Cardiac fibroblast (primary cell): ENCODE measurements at places on chromosomes 5 and 9.

- DNase-seq = peak; percentile 8
These were observed 218.0 kb upstream of the C9orf72 start for GRCh38 chr9:27791311-27791710.

- DNase-seq = peak; percentile 2
These were observed 319.8 kb downstream of the HCN1 start for GRCh38 chr5:45376417-45376816.

DNA sequence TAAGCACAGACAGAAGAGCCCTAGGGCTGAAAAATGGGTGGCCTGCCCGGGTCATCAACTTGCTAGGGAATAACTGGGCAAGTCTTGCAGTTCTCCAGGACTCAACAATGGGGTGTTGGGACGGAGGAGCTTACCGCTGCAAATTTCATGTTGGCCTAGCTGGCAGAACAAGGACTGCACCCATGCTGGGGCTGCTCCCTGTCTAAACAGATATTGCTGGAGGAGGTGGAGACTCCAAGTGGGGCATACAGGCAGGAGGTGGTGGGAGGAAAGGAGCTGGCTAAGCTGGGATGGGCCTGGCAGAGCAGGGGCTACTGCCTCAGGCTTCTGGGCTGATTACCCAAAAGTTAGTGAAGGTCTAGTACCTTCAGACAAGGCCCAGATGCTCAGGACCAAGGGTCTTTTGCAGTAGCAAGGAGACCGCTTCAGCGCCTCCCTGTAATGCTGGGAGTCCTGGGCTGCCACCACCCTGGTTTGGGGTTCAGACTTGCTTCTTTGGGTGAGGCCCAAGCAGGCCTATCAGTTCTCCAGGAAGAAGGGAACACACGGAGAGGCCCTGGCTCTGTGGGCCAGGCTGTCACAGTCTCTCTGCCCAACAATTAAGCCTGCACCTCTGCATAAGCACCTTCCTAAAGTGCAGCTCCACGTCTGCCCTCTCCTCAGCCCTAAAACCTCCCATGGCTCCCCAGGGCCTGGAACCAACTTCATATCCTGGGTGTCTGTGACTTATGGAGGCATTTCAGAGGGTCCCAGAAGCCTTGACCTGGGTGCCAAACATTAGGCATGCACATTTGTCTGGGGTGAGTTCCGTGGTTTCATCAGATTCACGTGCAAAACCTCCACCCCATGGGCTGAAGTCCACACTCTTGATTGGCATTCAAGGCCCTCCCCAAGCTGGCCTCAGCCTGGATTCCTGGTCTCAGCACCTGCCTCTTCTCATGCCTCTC is 24.2 kb upstream of the KIF12 start:
- DNase-seq = no peak

DNA sequence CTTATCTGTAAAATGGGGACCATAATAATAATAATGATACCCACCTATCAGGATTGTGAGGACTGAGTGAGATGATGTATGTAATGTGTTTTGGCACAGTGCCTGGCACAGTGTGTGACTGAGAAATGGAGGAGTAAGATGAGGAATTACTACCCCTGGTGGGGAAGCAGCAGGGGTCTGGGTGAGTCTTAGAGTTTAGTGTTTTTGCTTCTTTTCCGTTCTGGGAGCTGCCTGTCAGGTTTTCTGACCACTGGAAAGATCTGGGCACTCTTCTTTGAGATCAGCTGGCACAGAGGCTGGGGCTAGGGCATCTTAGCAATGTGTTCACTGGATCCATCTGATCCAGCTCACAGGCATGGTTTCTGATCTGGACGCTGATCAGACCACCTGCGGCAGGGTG is 8.5 kb downstream of the LCP2 start:
- no peak for DNase-seq

GRCh38 chr5:173648308-173648866 is 31.9 kb upstream of the BOD1 start:
- no peak for DNase-seq

DNA sequence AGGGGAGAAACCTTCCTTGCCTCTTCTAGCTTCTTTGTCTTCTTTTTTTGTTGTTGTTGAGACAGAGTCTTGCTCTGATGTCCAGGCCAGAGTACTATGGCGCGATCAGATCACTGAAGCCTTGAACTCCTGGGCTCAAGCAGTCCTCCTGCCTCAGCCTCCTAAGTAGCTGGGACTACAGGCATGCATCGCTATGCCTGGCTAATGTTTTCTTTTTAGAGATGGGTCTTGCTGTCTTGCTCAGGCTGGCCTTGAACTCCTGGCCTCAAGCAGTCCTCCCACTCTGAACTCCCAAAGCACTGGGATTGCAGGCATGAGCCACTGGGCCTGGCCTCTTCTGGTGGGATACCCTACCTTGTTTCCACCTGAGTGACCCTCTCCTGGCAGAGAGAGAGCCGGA is 3.4 kb upstream of the PAXX start:
- DNase-seq = no peak

GRCh38 chr5:138445547-138446271 is 6.9 kb downstream of the REEP2 start:
- DNase-seq = no peak

- DNase-seq = peak; percentile 82
These were observed 113.4 kb downstream of the SYK start for GRCh38 chr9:90914868-90915483.

GRCh38 chr9:121813519-121814210 is 162.2 kb downstream of the DAB2IP start:
- DNase-seq = no peak

GRCh38 chr9:133803028-133803585 is 65.0 kb upstream of the SARDH start:
- DNase-seq = no peak

DNA sequence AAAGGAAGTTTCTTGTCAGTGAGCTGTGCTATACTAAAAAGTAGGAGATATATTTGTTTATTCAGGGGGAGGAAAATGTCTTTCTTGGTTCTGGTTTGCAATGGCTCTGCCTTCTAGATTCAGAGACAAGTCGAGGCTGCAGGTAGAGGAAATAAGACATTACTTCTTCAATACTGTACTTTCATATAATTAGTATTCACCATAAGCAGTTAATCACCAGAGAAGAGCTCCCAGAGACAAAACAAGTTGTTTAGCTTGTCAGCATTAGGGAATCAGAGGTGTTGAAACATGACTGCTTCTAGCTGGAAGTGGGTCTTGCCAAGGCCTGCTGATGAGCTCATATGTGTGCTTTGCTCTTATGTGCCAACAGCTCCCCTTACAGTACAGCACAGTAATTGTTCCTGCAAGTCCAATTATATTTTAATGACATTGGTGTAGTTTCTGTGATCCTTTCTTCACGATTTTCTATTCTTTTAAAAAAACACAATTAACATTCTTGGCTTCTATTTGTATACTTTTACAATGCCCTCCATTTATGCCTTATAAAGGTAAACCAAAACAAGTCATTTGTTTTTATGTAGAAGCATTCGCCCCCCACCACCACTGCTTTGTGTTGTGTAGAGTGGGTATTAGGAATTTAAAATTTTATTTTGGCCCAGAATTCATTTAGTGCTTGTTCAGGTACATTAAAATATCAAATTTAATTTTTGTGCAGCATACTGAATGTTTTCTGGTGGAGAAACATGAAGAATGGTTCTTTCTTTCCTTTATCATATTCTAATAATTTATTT is 112.2 kb downstream of the RPS23 start:
- peak; percentile 97 for DNase-seq

DNA sequence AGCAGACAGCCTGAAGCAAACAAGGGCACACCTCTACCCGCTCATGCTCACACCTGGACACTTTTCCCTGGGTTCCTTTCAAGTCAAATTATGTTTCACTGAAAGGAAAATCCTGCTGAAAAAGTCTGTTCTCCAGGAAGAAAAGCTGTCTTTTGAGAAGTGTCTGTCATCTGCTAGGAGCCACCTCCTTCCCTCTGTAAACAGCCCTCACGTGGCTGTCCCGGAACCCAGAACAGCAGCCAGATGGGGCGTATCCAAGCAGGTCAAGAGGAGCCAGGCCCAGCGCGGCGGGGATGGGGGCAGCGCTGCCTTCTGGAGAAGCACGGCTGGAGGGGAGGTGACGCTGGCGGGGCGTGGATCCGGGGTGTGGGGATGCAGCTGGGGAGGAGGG is at the start of gene PNPLA7:
PNPLA7 (minus strand) TSS at position 172 of the 391 bp plus-strand sequence. CDS start 205 bp downstream, outside the sequence.
- DNase-seq = peak; percentile 57

DNA sequence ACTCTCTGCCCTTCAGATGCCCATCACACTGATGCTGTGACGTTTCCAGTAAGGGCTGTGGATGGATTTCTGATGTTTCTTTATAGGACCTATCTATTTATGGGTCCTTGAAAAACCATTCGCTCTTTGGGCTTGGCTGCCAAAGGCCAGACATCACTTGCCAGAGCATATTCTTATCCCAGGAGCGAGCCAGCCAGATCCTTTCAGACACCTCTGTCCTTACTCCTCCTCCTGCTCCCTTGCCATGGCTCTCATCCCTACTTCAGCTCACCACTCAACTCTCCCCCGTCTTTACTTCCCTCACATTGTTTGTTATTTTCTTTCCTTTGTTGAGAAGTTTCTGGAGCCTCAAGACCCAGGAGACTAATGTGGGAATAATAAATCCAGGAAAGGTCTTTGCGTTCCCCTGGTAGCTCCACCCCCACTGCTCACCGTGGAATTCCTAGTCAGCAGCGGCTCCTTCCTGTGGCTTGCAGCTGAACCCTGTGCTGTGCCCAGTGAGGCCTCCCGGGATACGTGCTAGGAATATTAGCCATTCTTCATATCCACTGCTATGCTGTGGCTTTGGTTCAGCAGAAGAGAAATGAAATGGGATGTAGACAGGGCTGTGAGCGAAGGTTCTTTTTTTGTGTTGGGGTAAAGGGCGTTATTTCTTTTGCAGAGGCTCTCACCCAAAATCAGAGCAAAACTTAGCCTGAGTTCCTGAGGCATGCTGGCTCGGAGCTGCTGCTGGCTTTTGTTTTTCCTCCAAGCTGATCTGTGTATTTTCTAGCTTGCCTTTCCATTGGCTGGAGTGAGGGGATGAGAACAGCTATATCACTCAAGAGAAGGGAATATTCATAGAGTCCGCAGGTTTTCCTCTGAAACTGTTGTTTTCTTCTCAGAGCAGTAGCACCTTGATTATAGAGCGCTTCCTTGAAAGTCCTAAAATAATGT is 171.1 kb downstream of the SAXO1 start:
- peak; percentile 56 for DNase-seq

GRCh38 chr9:6904371-6904770 is 146.6 kb downstream of the KDM4C start:
- no peak for DNase-seq

GRCh38 chr5:1011226-1011631 is 2.6 kb downstream of the NKD2 start:
- no peak for DNase-seq

- DNase-seq = peak; percentile 70
These were observed 61.7 kb downstream of the HSPA4 start for GRCh38 chr5:133113331-133114061.

DNA sequence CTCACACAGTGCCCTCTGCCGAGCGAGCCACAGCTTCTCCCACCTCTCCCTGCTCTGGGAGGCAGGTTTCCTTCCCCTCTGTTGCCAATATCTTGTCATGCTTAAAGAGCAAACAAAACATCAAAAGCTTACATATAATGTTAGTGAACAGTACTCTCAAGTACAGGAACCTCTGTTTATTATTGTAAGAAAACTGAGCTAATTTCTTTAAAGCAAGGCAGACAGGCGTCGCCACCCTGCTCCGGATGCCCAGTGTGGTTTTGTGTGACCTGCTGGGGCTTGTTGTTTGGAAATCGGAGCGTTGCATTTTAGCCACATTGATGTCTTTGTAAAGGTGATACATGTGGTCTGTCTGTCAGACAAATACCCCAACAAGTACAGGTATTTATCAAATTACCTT is 401.4 kb upstream of the IRX1 start:
- DNase-seq = no peak

DNA sequence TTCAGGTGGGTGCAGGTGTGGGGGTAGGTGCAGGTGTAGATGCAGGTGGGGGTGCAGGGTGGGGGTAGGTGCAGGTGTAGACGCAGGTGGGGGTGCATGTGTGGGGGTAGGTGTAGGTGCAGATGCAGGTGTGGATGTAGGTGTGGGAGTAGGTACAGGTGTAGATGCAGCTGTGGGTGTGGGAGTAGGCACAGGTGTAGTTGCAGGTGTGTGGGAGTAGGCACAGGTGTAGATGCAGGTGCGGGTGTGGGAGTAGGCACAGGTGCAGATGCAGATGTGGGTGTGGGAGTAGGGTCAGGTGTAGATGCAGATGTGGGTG is 94.6 kb downstream of the PHF2 start:
- DNase-seq = no peak

GRCh38 chr5:114089259-114089658 is 272.6 kb upstream of the KCNN2 start:
- no peak for DNase-seq

GRCh38 chr5:110329955-110330525 is 396.4 kb downstream of the TMEM232 start:
- DNase-seq = no peak

- no peak for DNase-seq
These were observed 25.9 kb downstream of the ARPC5L start for GRCh38 chr9:124887832-124888231.

DNA sequence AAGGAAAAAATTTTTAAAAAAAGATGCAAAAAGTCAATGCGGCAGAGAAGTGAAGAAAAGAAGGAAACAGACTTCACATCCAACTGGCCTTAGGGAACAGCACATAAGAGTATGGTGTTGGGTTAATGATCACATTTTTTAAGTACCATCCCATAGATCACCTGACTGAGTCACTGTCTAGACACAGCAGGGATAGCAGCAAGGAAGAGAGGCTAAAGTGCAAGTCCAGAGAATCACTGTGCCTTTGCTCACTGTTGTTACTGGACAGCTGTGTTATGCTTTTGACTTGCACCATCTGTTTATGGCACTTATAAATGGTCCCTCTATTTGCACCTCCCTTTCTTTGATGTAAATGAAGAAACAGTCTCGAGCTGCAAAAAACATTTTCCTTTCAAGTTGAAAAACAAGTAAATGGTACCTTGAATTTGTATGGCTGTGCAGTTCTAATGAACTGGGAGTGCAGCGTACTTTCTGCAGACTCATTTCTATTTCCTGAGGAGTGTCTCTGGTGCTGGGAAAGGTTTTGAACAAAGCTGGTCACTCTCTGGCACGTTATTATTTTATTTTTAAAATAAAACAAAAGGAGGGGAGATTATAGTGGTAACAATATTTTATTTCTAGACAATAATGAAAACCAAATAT is 84.2 kb downstream of the TRPM6 start:
- DNase-seq = no peak

DNA sequence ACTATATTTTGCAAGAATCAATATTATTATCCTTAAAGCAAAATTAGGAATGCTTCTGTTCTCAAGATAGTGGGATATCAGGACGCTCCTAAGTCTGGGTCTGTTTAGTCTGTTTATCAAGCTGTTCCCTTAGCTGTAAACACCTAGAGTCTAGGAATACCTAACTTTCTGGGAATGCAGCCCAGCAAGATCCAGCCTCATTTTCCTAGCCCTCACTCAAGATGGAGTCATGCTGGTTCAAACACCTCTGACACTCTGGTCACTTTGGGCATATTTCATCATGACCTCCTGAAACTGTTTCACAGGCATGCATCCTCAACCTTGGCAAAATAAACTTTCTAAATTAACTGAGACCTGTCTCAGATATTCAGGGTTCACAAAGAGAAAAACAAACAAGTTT is 14.4 kb upstream of the MRPS30 start:
- DNase-seq = no peak
